ENCODE measurements at places on chromosomes 7 and 10. TPM values are rescaled to one million over a fixed set of nuclear protein-coding genes. Genes with fewer than 3 reads are reported as not detected.

Gene ACBD7
- polyA plus RNA-seq: not detected

Gene ERCC6
- 5.4 TPM for polyA plus RNA-seq

Gene HOXA6
- polyA plus RNA-seq: not detected

Gene CRHR2
- not detected for polyA plus RNA-seq

Gene RUFY2
- 3.9 TPM for polyA plus RNA-seq

Gene PTN
- polyA plus RNA-seq: not detected

Gene KLF14
- polyA plus RNA-seq: not detected

Gene MYH16
- polyA plus RNA-seq: not detected

Gene CYP2C19
- polyA plus RNA-seq: not detected

Gene ADRA2A
- not detected for polyA plus RNA-seq

Gene SEMA3E
- polyA plus RNA-seq: not detected

Gene RNF32
- polyA plus RNA-seq: not detected

DNA sequence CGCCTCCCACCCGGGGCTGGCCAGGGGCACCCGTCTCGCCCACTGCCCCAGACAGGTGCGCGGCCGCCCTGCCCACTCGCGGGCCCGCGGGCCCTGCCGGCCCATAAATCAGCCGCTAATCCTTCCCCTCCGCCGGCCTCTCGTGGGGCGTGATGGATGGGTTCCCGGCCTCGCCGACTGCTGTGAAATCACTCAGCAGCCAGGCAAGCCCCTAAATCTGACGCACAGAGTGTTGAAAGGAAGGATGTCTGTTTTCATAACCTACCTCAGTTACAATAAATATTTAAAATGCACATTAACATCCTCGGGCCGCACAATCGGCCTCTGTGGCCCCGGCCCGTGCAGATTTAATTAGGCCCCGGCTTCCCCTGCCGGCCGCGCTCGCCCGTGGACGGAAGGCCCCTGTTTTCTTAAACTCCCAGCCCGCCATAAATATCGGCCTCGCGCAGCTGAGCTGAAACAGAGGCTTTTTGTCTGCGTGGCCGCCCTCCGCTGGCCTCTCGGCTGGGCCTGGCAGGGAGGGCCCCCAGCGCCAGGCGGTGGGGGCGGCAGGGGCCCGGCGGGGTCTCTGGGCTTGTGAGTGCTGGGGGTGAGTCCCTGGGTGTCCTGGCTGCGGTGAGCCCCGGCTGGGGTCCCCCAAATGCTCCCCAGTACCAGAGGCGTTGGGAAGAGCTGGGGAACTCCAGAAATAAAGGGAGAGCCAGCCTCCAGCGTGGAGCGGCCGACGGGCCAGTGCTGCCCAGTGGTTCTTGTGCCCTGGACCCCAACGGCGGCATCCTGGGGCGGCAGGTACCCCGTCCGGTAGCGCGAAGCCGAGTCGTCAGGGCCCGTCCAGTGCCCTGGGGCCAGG is 90.7 kb downstream of the UNCX start:
- no peaks in the 10 kb centered on the region for H3K27me3 ChIP-seq
- no peak overlapping the region for H3K27ac ChIP-seq
- no peak for DNase-seq
- no peaks in the 10 kb centered on the region for H3K36me3 ChIP-seq
- no peak overlapping the region for H3K4me3 ChIP-seq

GRCh38 chr10:110859973-110860376 is 11.8 kb upstream of the PDCD4 start:
- H3K4me3 ChIP-seq: no peak overlapping the region
- H3K4me1 ChIP-seq: peaks cover 84% of the 10 kb centered on the region
- H3K27me3 ChIP-seq: no peaks in the 10 kb centered on the region

DNA sequence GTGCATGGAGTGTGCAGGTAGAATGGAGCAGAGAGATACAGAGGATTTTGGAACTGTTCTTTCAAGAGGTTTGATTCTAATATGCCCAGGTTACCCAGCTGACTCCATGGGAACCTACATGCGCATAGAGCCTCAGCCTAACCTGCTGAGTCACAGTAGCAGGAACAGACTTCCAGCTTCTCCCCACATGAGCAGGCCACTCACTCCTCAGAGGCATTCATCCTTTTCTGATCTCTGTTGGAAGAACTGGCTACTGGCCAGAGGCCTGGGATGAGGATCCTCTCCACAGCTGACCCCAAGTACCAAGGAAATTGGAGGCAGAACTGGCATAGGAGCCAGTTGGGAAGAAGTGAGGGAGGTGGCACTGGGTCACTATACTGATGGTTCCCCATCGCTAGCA is 17.9 kb upstream of the CCSER2 start:
- H3K4me1 ChIP-seq: peaks cover 21% of the 10 kb centered on the region
- no peaks in the 10 kb centered on the region for H3K36me3 ChIP-seq
- no peak overlapping the region for H3K27ac ChIP-seq
- DNase-seq: no peak

DNA sequence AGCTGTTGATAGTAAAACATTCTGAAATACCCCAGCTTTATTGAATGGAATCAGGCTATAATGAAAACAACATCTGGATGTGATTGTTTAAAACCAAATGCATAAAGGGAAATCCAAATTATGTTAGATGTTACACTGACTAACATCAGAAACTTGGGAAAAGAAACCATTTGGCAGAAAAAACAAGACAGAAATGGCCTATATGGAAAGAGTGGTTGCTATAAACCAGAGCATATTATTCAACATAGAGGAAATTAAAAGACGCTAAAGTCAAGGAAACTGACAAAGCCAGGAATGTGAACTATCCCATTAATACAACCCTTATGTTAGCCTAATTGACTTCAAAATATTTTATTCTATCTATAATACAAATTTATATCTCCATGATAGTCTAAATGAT is 53.0 kb upstream of the CABCOCO1 start:
- H3K36me3 ChIP-seq: no peaks in the 10 kb centered on the region
- DNase-seq: no peak
- no peaks in the 10 kb centered on the region for H3K27me3 ChIP-seq
- H3K4me3 ChIP-seq: no peak overlapping the region
- no peaks in the 10 kb centered on the region for H3K4me1 ChIP-seq

GRCh38 chr7:85065306-85065705 is 121.5 kb downstream of the SEMA3D start:
- H3K27ac ChIP-seq: no peak overlapping the region
- H3K36me3 ChIP-seq: no peaks in the 10 kb centered on the region
- no peak overlapping the region for H3K4me3 ChIP-seq
- no peaks in the 10 kb centered on the region for H3K27me3 ChIP-seq
- DNase-seq: no peak

DNA sequence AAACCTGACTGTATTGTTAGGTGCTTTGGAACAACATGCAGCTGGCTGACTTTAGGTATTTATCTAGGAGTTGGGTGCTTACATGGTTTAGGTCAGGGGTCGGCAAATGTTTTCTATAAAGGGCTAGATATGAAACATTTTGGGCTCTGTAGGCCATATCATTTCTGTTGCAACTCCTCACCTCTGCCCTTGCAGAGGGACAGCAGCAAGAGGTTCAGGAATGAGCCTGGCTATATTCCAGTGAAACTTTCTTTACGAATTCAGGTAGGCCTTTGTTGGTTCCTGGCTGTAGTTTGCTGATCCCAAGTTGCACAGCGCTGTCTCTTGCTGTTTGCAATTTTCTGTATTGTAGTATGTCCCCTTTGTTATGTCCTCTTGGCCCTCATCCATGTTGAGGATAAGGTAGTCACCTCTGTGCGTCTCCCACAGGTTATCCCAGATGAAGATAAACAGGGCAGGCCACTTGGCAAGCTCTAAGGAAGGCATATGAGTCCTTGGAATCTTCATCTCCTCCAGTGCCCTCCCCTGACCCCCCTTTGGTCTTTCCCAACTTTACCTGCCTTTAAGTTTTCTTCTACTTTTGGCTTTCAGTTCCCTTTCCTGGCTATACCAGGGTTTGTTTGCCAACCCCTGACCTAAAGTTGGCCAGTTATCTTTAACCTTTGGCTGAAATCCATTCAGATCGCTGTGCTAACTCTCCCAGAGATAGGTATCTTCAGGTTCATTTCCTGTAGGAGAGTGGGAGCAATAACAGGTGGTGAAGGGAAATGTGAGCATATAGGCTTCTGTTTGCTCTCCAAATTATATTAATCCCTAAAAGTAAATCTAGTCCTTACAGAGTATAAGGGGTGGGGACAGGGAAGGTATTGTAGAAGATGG is 36.1 kb downstream of the SGPL1 start:
- no peak for DNase-seq
- H3K4me1 ChIP-seq: no peaks in the 10 kb centered on the region
- H3K4me3 ChIP-seq: no peak overlapping the region
- no peak overlapping the region for H3K27ac ChIP-seq
- H3K27me3 ChIP-seq: no peaks in the 10 kb centered on the region

DNA sequence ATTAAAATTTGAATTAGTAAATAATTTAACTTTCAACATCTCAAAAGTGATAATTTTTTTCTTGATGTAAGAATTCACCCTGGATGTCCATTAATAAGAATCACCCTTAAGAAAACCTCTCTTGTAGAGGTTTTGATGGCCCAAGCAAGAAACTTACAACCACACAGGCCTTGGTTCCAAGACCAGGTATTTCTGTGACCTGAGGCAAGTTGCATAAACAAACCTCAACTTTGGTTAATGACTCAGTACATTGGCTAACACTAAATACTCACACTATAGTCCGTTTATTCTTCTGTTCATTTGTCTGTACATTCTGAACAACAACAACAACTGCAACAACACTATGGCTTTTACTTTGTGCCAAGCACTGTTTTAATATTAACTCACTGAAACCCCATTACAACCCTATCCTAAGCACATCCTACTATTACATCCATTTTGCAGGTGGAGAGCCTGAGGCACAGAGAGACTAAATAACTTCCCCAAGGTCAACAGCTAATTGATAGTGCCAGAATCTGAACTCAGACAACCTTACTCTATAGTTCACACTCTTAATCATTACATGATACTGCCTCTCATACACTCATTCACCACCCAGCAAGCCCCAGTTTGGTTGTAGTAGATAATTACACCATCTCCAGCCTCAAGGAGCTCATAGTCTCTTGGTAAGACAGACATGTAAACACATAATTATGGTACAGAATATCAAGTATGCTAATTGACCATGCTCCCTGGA is 6.6 kb downstream of the ANK3 start:
- H3K4me3 ChIP-seq: no peak overlapping the region
- no peak overlapping the region for H3K27ac ChIP-seq
- no peaks in the 10 kb centered on the region for H3K36me3 ChIP-seq

GRCh38 chr10:92313750-92314149 is 22.8 kb downstream of the MARCHF5 start:
- H3K27me3 ChIP-seq: no peaks in the 10 kb centered on the region
- H3K27ac ChIP-seq: no peak overlapping the region
- DNase-seq: no peak
- no peak overlapping the region for H3K4me3 ChIP-seq

GRCh38 chr10:107548301-107548700 is 383.8 kb upstream of the SORCS1 start:
- no peak for DNase-seq
- no peaks in the 10 kb centered on the region for H3K27me3 ChIP-seq
- H3K36me3 ChIP-seq: no peaks in the 10 kb centered on the region
- no peaks in the 10 kb centered on the region for H3K4me1 ChIP-seq
- no peak overlapping the region for H3K27ac ChIP-seq

- no peaks in the 10 kb centered on the region for H3K27me3 ChIP-seq
- H3K27ac ChIP-seq: no peak overlapping the region
- peaks cover 9% of the 10 kb centered on the region for H3K4me1 ChIP-seq
- peak; percentile 21 for DNase-seq
- H3K36me3 ChIP-seq: no peaks in the 10 kb centered on the region
Measured at GRCh38 chr10:83917537-83918506, 221.5 kb upstream of the GHITM start.

- no peak overlapping the region for H3K27ac ChIP-seq
- no peak overlapping the region for H3K4me3 ChIP-seq
- H3K27me3 ChIP-seq: no peaks in the 10 kb centered on the region
- DNase-seq: no peak
Measured at GRCh38 chr7:18520450-18521235, 25.1 kb downstream of the HDAC9 start.

DNA sequence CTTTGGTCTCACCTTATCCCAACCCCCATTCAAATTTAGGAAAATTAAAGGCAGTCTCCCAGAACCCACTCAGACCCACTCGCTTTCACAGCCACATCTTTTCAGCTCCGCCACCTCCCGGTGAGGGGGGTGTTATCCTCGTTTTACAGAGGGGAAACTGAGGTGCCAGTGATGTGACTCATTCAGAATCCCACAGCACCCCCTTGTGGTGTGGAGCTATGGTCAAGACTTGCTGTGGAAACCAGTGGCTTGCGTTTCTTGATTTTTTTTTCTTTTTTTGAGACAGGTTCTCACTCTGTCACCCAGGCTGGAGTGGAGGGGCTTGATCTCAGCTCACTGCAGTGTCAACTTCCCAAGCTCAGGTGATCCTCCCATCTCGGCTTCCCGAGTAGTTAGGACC is 27.6 kb downstream of the SLC35G1 start:
- H3K27ac ChIP-seq: no peak overlapping the region
- H3K4me3 ChIP-seq: no peak overlapping the region
- H3K27me3 ChIP-seq: no peaks in the 10 kb centered on the region

GRCh38 chr7:130069179-130069977 is 956 bp upstream of the KLHDC10 start:
- peak overlapping the region; percentile 47 for H3K4me3 ChIP-seq
- DNase-seq: no peak
- H3K27me3 ChIP-seq: no peaks in the 10 kb centered on the region

- no peaks in the 10 kb centered on the region for H3K27me3 ChIP-seq
- H3K27ac ChIP-seq: no peak overlapping the region
- H3K36me3 ChIP-seq: peaks cover 2% of the 10 kb centered on the region
- H3K4me1 ChIP-seq: peaks cover 55% of the 10 kb centered on the region
- DNase-seq: peak; percentile 52
Measured at GRCh38 chr7:28078036-28078901, 102.3 kb downstream of the JAZF1 start.

DNA sequence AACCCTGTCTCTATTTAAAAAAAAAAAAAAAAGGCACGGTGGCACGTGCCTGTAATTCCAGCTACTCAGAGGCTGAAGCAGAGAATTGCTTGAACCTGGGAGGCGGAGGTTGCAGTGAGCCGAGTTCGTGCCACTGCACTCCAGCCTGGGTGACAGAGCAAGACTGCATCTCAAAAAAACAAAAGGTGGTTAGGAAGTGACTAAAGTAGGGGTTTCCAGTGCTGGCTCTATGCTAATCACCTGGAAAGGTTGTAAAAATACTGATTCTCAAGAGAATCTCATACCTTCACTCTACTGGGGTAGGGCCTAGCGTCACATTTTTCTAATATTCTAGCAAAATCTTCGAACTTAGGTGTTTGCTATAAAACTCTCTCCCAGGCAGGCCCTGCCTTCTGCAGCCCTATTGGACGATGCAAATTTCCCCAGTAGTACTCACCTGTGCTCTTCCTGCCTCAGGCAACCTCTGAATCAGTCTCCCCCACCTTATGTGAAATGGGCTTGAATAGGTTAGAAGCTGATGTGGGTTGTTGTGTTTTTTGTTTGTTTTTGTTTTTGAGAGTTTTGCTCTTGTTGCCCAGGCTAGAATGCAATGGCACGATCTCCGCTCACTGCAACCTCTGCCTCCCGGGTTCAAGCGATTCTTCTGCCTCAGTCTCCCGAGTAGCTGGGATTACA is 3.5 kb downstream of the ZP3 start:
- H3K4me3 ChIP-seq: no peak overlapping the region
- no peaks in the 10 kb centered on the region for H3K36me3 ChIP-seq
- DNase-seq: no peak
- peaks cover 10% of the 10 kb centered on the region for H3K4me1 ChIP-seq

GRCh38 chr10:101887775-101888174 is 44.2 kb upstream of the KCNIP2 start:
- no peaks in the 10 kb centered on the region for H3K27me3 ChIP-seq
- no peak for DNase-seq
- no peak overlapping the region for H3K4me3 ChIP-seq
- H3K27ac ChIP-seq: no peak overlapping the region
- H3K4me1 ChIP-seq: no peaks in the 10 kb centered on the region

- no peak overlapping the region for H3K27ac ChIP-seq
- DNase-seq: peak; percentile 17
- H3K4me3 ChIP-seq: no peak overlapping the region
- H3K4me1 ChIP-seq: no peaks in the 10 kb centered on the region
Measured at GRCh38 chr10:84214612-84215235, 10.6 kb downstream of the LRIT2 start.
